SW 1271 (cell line): ENCODE measurements at places on chromosomes 5 and 9.

DNA sequence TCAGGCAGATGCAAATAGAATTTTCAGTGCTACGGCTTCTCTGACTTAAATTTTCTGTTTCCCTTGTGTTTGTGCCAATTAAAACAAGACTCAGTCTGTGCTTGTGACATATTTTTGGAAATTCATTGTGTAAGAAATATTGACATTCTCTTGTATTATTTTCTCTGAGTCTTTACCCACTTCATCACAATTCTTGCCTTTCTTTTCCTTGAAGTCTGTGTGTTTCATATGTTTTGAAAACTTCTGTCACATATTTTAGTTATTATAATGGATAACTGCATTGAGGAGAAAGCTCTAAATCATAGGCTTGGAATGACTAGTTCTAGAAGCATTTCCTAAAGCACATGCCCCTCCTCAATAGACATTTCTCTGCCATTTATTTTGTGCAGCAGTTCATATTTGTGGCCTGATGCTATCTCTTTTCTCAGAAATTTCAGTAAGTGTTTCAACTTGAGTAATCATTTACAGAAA is 206.6 kb downstream of the PALM2AKAP2 start:
- peak; percentile 50 for DNase-seq

GRCh38 chr9:10148796-10149195 is 464.0 kb downstream of the PTPRD start:
- DNase-seq: no peak

GRCh38 chr9:38288502-38288901 is 104.0 kb upstream of the ALDH1B1 start:
- no peak for DNase-seq

DNA sequence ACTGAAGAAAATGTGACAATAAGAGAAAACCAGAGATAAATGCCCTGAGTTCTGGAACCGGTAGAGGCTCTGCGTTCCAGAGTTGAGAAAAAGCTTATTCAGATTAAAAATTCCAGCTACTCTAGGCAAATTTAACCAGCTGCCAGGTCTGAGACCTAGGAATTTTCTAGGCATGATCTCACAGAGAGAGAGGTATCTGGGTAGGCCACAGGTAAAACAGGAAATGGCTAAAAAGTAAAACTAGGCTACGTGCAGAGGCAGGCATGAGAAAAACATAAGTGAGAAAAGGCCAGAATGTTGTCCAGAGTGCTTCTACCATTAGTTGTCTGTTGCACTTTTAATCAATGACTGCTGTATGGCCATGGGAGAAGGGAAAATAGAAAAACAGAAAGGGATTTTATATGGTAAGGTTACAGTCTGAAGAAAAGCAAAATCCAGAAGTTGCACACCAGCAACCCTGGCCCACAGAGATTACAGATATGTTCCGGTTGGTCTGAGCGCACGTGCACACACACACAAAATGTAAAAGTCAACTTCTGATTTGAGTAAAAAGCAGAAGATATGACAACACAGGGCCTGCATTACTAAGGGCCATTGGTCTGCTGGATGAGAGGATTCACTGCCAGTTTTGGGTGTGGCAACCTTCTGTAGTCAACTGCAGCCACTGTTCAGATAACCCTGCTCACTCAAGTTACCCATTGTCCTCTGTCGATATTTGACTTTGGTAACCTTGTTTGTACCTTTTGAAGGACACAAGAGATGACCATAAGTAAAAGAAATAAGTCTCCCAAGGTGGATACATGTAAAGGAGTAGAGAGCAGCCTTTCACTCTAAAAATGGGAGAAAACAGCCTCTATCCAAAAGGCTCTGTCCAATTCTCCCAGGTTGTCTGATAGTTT is 266.0 kb downstream of the DTWD2 start:
- no peak for DNase-seq

- no peak for DNase-seq
Observed at GRCh38 chr5:93421987-93422401, 159.0 kb downstream of the NR2F1-AS1 start.

- no peak for DNase-seq
Observed at GRCh38 chr9:73736270-73736669, 584.6 kb downstream of the ANXA1 start.

DNA sequence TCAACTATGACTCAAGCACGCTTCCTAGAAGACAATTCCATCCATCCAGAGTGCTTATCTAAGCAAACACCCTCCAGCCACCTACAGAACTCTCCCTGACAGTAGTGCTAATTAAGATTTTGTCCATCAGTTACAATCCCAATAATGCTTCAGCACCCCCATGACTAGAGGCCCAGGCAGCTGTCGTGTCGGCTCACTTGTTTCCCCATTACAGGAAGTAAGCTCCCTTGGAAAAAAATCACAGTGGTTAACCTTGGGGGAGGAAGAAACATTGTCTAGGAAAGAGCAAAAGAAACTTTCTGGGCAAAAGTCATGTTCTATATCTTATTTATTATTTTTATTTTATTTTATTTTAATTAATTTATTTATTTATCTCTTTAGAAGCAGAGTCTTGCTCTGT is 108.8 kb upstream of the LPAR1 start:
- no peak for DNase-seq

DNA sequence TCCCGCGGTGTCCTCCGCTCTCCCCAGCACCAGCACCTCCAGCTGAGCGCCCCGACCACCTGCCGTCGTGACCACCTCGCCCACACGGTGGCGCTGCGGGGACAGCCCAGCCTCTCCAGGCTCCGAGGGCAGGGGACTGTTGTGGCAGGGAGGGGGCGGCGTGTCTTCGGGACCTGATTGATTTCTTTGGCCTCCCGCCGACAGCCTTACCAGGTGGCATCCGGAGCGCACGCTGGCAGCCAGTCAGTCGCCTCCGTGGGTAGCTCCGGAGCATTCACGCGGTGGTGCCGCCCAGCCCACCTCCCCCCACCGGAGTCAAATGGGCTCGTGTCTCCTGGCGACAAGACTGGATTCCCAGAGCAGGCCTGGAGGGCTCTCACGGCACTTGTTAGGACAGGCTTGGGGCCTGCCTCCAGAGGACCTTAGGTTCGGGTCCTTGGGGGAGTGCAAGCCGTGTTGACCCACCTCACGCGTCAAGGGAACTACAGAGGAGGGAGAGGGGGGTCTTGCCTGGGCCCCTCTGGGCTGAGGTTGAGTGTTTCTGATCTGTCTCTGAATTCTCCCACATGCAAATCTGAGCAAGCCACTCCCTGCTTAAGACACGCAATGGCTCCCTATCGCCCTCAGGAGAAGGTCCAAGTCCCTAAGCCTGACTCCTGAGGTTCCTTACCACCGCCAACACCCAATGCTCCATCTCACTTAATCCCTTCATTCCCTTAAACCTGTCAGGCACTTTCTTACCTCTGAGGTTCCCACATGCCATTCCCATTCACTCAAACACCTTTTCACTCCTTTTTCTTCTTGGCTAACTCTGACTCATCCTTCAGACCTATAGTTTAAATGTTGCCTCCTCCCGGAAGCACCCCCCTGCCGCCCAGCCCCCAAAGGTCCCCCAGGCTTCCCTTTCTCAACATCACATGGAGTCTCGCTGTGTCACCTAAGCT is 51.2 kb upstream of the GGTA1 start:
- peak; percentile 49 for DNase-seq

DNA sequence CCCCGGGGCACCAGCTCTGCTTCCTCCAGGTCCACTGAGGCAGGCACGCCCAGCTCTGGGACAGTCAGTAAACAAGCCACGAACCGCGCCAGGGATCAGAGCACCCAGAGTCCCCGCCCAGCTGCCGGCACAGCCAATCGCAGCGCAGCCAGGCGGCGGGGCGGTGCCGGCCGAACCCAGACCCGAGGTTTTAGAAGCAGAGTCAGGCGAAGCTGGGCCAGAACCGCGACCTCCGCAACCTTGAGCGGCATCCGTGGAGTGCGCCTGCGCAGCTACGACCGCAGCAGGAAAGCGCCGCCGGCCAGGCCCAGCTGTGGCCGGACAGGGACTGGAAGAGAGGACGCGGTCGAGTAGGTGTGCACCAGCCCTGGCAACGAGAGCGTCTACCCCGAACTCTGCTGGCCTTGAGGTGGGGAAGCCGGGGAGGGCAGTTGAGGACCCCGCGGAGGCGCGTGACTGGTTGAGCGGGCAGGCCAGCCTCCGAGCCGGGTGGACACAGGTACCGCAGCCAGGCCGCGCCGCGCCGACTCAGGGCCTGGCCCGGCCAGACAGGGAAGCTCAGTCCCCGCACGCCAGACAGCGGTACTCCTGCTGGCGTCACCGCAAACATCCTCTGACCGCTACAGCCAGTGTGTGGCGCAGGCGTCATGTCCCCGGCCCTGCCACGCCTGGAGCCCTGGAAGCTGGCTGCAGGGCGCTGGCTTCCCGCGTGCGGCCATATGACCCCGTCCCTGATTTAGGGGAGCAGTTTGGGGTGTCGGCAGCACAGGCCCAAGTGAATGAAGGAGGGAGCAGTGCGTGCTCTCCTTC is at the start of gene CTSL:
TSS of gene CTSL (plus strand) at position 220 of the 810 bp plus-strand sequence. CDS start 1,485 bp downstream, outside the sequence.
- peak; percentile 76 for DNase-seq

- DNase-seq: no peak
Observed at GRCh38 chr9:5834214-5834613, 1.3 kb upstream of the ERMP1 start.

DNA sequence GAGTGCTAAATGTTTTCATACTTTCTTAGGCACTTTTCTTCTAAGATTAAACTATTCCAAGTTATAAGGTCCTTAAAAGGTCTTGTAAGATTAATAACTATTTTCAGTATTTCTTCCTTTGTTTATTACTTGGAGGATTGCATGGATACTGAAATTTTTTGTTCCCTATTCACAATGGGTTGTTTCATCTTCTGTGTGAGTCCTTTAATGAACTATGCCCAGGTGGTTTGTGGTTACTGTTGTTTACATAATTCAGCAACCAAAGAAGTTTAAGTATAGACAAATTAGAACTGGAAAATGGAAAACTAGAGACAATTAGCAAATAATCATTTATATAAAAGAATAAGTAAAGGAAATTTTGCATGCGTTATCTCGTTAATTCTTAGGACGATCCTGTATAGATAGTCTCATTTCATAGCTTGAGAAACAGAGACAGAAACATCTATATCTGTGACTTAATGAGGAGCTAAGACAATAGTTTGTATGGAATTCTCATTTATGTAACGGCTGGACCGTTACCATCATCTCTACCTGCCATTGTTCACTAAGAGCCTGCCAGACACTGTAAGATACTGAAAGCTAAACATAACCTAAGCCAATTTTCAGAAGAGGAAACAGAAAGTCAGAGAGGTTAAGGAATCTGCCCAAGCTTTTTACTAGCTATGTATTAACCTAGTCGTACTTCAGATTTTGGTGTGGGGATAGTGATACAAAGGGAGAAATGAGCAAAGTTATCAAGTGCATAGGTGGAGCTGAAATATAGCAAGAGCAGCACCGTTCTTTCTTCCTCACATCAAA is 148.2 kb downstream of the PAM start:
- DNase-seq: peak; percentile 15

DNA sequence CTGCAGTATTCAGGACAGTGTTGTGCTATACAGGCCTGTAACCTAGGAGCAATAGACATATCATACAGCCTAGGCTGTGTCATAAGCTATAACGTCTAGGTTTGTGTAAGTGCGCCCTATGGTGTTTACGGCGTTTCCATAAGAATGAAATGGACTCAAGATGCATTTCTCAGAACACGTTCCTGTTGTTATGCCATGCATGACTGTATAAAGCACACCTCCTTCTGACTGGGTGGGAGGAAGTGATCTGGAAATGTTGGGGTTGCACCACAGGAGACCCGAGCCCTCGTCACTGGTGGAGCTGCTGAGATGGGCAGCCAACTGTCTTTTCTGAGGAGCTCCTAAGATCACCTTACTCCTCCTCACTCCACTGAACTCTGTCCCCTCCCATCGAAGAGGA is 391.3 kb upstream of the DAP start:
- no peak for DNase-seq

- no peak for DNase-seq
Observed at GRCh38 chr5:14469551-14470377, 111.8 kb upstream of the OTULINL start.

GRCh38 chr9:128142061-128142460 is 7.2 kb upstream of the LCN2 start:
- no peak for DNase-seq

DNA sequence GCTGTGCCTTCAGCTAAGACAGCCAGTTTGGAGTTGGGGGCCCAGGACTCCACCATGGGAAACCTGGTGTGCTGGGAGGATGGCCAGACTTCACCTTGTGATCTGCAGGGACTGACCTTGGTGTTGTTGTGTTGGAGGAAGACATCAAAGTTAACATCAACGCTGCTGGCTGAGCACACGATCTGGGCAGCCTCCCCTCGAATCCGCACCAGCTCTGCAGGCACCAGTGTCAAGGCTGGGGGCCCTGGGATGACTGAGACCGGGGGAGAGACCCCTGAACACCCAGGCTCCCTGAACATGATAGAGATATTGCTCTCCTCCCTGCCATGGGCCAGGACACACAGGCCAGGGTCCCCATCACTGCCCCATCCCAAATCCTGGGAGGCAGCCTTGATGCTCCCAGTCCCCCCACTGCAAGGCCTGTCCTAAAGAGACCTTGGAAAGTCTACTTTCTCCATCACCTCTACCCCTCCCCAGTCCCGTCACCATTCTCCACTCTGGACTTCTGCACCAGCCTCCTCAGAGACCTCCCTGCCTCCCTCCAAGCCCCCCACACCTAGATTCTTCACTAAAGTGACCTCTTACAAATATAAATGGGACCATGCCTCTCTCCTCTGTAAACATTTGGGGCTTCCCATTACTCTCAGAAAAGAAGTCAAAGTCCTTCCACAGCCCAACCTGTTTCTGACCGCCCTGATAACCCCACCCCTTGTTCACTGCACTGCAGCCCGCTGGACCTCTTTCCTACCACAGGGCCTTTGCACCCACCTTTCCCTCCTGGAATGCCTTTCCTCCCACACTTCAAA is 8.2 kb downstream of the CSF1R start:
- no peak for DNase-seq

DNA sequence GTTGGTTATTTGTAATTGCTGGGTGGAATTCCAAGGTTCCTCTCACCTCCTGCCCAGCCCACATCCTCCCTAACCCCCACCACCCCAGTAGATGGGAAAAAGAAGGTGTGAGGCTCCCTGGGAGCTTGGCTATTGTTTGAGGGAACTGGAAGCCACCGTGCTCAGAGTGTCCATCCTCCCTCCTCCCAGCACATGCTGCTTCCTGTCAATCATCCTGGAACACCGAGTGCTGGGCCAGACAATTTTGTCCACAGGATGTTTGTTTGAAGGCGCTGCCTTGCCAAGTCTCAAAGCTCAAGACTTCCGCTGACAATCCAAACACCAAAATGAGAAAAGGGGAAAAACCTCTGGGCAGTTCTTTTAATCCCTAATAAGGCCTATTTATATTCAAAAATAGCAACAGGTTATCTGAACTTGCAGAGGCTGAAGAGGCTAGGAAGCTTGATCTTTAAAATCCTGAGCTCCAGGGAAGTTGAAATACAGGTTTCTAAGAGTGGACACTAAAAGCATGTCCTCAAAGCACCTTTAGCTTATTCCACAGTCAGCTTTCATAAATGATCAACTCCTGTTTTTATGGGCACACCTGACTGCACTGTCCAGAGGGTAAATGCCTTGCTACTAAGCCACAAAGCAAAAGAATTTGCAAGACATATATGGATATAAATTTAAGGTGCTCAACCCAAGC is 286.7 kb downstream of the NFIB start:
- no peak for DNase-seq

DNA sequence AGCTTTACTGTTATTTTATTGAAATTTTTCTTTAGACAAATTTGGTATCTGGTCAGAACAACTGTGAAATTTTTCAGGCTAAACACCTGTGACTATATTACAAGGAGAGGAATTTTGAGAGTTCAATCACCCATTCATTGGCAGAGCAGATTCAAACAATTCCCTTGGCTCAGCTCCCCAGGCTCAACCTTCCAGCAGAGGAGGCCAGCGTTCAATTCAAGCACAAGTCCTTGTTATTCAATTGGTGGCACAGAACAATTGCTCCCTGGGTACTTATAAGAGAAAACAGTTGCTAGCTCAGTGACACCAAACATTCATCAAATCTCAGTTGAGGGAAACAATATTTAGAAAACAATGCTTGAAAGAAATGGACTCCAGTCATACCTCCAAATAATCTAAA is 83.3 kb downstream of the SUSD1 start:
- peak; percentile 50 for DNase-seq
